Stimulated activated CD4-positive, alpha-beta T cell treated with anti-CD3 and anti-CD28 coated beads, TNF-alpha, amount 100 ng/mL, for 1 hour (primary cell): ENCODE measurements at places on chromosomes 4 and X.

GRCh38 chrX:97405031-97405660, 521.4 kb downstream of the RPA4 start:
- no peak for DNase-seq

DNA sequence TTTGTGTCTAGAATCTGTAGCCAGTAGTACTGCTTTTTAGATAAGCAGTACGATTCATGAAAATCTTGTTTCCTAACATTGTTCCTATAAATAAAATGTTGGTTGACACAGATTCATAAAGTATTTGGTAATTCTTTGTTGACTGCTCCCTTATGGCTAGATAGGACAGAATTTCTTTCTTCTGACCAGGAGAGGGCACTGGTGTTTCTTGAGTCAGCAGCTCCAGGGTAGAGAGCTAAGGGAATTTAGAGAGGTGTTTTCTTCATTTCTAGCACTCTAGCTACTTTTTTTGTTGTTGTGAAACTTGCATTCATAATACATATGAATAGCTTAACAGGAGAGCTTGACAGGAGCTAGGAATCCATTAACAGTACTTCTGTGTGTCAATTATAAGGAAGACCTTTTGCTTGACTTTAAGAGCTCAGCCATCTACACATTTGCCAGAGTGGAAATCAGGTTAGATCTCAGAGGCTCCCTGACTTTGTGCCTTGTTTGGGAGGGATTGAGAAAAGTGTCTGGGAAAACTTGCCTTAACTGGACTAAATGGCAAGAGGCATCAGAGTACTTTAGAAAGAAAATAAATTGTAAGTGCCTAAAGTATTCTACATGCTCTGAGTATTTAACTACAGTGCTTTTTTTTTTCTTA, 756.1 kb downstream of the SH3BGRL start:
- DNase-seq = no peak

DNA sequence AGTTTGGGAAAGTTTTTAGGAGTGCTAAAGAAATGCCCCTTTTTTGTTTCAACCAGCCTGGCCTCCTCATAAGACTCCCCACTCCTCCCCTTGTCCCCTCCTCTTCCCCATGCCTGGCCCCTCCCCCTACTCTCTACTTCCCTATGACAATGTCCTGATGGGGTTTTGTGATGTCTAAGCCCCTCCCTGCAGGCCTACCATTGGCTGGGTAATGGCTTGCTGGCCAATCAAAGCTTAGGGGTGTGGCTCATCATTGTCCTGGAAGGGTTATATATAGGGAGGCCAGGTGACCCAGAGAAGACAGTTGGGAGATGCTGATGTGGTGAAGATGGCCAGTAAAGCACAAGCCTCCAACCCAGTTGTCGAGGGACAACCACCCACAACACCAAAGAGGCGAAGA, 48.2 kb upstream of the PASD1 start:
- DNase-seq = no peak

GRCh38 chr4:23312686-23313085, 577.2 kb downstream of the PPARGC1A start:
- DNase-seq = no peak

DNA sequence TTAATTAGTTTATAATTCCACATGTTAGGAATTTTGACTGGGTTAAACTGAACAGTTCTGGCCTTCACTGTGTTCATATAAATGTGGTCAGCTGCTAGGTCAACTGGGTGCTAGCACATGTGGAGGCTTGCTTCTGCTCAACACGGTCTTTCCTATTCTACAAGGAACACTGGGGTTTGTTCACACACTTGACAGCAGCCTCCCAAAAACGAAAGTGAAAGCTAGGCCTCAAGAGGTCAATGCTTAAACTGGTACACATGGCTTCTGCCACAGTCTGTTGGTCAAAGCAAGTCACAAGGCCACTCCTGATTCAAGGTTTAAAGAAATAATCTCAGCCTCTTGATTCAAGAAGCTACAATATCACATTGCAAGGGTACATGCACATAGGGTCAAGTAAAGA, 126.5 kb downstream of the QDPR start:
- DNase-seq = no peak

- no peak for DNase-seq
Observed at GRCh38 chr4:107970063-107970798, 19.5 kb upstream of the HADH start.

DNA sequence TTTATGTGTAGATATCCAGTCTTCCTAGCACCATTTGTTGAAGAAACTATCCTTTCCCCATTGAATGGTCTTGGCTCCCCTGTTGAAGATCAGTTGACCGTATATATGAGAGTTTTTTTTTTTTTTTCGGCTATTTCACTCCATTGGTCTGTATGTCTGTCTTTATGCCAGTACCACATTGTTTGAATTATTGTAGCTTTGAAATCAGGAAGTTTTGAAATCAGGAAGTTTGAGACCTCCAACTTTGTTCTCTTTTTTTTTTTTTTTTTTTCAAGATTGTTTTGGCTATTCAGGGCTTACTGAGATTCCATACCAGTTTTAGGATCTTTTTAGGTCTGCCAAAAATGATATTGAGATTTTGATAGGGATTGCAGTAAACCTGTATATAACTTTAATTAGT, 4.3 kb upstream of the SCD5 start:
- no peak for DNase-seq

DNA sequence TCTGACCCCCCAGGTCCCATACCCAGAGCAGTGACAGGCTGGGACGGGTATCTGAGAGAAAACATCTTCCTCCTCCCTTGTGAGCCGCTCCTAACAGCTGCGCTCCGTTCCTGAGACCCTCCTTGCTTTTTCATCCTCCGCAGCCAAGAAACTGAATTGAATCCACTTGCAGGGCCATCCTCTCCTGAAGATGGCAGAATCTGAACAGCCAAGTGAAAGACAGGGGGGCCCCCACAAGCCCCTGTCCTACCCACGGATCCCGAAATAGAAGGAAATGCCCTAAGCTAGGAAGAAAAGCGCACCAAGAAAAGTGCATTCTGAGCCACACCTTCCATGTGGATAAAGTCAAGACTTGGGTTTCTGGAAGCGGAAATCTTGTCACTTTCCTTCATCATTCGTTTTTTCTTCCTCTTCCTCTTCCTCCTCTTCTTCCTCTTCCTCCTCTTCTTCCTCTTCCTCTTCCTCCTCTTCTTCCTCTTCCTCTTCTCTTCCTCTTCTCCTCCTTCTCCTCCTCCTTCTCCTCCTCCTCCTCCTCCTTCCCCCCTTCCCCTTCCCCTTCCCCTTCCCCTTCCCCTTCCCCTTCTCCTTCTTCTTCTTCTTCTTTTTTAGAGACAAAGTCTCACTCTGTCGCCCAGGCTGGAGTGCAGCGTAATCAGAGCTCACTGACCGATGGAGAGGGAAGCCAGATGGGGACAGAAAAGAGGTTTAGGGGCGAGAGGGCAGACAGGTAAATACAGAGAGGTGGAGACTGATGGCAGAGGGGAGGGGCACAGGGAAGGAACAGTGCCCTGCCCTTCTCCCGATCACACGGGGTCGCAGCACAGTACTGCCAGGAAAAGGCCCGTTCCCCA, 86.0 kb upstream of the WWC2 start:
- DNase-seq = no peak

DNA sequence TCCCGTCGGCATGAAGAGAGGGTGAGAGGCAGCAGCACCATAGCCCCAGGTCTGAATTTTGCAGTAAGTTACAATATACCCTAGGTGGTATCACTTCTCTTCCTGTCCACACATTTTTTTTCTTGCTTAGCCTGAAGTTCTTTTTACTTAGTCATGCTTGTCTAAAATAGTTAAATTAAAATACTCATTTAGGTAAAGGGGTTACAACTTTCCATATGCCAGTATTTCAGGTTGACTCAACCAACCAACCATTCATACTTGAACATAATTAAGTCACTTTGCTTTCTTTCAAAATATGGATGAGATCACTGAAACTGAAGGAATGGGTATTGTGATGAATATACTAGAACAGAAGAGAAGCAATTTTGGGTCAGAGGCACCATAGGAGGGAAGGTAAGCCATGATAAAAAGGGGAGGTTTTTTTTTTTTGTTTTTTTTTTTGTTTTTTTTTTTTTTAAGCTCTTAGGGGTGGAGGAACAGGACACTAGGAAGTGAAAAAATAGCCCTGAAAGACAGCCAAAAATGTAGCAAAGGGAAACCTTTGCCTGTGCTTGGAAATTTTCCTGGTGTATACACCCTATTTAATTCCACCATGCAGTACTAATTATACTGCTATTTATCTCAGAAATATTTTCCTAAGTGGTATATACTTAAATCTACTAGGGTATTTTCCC, 41.8 kb downstream of the RPS6KA3 start:
- no peak for DNase-seq

DNA sequence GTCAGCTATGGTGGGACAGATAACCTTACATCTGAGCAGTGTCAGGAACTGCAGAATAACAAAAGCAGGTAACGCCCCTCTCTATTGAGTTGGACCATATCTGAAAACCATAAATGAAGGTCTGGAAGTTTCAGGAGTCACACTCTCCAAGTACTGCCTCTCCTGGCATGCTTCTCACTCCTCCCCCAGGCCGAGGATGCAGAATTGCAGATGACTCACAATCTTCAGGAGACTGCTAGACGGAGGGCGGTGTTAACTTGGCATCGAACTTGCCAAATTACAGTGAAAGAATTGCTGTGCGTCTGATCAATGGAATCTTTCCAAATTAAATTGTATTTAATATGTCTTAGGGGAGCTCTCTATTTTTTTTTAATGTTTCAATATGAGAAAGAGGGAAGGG, 67.1 kb upstream of the TRIM2 start:
- DNase-seq = no peak

- no peak for DNase-seq
Observed at GRCh38 chrX:7266288-7266687, 118.3 kb upstream of the PUDP start.

GRCh38 chr4:174340714-174341113, 57.0 kb downstream of the CEP44 start:
- DNase-seq = no peak

DNA sequence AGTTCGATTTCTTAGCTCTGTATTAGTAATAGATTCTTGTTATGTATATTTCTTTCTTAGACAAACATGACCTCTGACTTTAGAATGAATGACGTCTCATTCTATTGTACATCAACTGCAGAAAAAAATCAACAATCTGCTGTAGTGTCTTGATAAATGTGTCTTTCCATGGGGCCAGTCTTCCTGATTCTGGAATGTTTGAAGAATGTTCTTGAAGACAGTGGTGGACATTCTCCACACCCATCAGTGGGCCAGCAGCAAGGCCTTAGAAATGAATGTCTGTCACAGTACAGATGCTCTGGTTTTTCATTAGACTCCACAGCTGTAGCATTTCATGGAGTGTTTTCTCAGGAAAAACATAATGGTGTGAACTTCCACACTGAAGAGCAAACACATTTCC, 63.2 kb upstream of the FAM47B start:
- no peak for DNase-seq

DNA sequence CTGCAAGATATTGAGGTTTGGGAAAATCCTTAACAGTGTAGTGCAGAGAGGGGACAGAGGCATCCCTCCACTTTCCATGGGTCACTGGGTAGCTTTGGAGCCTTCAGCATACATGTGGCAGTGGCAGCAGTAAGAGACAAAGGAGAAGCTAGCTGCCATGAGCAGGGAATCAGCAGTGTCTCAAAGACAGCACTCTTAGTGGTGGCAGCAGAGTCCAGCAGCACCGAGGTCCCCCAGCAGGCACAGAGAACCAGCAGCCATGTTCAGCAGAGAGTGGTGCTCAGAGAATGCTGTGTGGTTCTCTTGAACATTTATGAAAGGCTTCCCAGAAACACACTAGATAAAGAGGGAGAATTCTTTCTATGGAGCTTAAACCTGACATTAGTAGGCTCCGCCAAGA, 308.5 kb downstream of the CENPC start:
- DNase-seq = no peak

DNA sequence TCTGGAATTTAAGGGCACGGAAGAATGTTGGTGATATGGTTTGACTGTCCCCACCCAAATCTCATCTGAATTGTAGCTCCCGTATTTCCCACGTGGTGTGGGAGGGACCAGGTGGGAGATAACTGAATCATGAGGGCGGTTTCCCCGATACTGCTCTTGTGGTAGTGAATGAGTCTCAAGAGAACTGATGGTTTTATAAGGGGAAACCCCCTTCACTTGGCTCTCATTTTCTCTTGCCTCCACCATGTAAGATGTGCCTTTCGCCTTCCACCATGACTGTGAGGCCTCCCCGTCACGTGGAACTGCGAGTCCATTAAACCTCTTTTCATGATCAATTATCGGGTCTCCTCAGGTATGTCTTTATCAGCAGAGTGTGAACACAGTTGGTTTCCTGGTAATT, 25.6 kb upstream of the DHRSX start:
- no peak for DNase-seq

- no peak for DNase-seq
Observed at GRCh38 chr4:38088321-38088720, 128.1 kb downstream of the PTTG2 start.

DNA sequence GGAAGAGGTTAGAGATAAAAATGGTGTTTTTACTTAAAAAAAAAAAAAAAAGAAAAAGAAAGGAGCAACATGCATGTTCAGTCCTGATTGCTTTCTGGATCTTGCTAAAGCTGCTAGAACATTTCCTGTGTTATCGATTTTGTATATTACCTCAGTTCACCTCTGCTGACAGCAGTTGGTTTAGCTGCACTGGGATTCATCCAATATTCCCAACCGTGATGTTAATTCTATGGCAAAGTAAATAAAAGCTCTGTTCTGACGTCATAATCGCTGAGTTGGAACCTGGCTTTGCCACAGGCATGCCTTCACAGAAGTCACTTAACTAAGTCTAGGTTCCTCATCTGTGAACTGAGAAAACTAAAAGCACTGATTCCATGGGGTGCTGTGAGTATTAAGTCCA, 90.7 kb upstream of the SORBS2 start:
- no peak for DNase-seq

DNA sequence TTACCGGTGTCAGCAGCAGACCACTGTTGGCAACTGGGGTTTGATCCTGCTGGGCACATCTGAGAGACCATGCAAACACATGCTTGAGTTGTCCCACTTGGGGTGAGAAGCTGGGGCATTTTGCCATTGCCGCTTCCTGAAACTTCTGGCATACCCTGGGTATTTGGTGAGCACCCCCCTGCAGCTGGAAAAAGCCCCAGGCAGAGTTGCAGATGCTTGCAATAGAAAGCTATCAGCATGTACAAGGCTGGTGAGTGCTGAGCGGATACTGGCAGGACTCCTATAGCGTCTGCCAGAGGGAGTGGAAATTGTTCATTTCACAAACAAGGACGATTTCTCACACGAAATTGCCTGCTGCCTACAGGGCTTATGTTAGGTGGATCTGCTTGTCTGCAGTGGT, 32.3 kb downstream of the SUPT20HL1 start:
- DNase-seq = no peak

GRCh38 chr4:133524369-133524768, 375.3 kb downstream of the PCDH10 start:
- no peak for DNase-seq

- no peak for DNase-seq
Observed at GRCh38 chr4:95250544-95251137, 298.1 kb downstream of the UNC5C start.

DNA sequence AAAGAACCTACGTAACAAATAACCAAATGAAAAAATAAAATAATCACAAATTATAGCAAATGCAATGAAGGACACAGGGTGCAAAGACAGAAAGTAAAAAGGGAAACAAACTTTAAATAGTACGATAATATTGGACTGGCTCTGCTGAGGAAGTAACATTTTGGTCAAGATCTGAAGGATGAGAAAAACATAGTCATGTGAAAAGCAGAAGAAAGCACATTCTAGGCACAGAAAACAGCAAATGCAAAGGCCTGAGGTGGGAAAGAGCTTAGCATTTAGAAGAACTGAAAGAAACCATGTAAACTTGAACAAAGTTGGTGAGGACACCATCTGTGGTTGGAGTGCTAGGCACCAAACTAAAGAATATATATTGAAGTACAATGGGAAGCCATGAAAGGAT, 111.2 kb downstream of the PPP3CA start:
- no peak for DNase-seq

GRCh38 chr4:155901013-155901412, 2.5 kb upstream of the TDO2 start:
- DNase-seq = no peak
